ENCODE measurements at places on chromosomes 7 and 10.

GRCh38 chr7:34187798-34188307, 282.5 kb downstream of the BMPER start:
- DNase-seq = no peak

DNA sequence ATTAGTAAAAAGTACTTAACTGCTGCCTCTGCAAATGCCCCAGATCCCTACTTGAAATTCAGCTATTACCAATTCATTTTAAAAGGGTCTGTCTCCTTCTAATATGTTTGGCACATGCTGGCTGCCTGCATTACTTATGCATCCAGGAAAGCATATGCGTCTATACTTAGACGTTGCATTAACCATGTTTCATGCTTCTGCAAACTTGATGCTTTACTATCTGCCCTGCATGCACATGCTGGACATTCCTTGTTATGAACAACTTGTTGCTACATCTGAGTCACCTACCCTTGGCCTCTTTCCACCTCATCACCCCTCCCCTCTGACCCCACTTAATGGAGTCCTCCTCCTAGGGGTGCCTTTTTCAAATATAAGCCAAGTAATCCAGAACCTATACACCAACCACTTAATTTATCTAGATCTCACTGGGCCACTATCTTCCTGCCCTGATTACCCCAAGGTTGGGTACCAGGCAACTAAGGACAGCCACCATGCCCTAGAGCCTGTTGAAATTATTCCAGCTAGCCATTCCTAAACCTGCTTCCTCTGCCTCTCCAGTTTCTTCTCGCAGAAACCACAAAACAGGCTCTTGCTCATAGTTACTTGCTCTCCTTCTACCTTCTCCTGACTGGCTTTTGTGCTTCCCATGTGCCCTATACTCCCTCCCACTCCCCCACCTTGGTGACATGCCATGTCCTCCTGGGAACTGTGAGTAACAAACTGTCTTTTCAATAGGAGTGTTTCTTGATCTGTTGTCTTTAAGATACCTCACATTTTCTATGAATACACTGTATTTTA, 1187.9 kb downstream of the REEP3 start:
- no peak for DNase-seq

GRCh38 chr10:59854571-59854970, 51.8 kb downstream of the CCDC6 start:
- DNase-seq = no peak

DNA sequence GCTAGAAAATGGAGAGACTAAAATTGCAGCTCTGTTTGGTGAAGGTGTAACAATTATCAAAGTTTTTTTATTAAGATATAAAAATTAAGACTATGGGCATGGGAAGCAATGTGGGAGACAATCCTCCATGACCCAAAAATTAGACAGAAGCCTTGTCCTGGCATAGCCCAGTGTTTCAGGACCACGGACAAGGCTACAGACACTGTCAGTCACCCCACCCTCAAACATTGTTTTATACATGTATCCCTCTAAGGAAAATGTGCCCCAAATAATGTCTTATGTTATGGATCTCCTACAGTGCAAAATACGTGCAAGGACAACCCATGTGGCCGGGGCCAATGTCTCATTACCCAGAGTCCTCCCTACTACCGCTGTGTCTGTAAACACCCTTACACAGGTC, 24.0 kb downstream of the HABP2 start:
- DNase-seq = no peak

DNA sequence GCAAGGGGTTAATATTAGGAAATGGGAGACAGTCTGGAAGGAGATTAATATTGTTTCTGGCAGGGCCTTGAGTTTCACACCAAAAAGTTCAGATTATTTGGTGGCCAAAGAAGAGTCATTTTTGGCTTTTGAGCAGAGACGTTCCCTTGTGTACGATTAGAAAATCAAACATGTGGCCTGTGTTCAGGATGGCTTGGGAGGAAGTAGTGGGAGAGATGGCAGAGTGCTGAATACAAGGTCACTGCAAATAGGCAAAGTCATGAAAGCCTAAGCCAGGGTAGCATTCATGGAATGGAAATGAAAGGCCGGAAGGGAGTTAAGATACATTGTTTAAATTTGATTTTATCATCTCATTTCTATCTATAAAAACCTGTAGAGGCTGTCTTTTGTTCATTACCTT, 9.5 kb upstream of the GGCT start:
- DNase-seq = no peak

- peak; percentile 47 for DNase-seq
Measured at GRCh38 chr7:50208378-50208982, 96.0 kb upstream of the IKZF1 start.

GRCh38 chr10:101829561-101830315, 11.5 kb upstream of the OGA start:
- DNase-seq = no peak

GRCh38 chr10:4239186-4239585, 454.2 kb upstream of the KLF6 start:
- DNase-seq = no peak

DNA sequence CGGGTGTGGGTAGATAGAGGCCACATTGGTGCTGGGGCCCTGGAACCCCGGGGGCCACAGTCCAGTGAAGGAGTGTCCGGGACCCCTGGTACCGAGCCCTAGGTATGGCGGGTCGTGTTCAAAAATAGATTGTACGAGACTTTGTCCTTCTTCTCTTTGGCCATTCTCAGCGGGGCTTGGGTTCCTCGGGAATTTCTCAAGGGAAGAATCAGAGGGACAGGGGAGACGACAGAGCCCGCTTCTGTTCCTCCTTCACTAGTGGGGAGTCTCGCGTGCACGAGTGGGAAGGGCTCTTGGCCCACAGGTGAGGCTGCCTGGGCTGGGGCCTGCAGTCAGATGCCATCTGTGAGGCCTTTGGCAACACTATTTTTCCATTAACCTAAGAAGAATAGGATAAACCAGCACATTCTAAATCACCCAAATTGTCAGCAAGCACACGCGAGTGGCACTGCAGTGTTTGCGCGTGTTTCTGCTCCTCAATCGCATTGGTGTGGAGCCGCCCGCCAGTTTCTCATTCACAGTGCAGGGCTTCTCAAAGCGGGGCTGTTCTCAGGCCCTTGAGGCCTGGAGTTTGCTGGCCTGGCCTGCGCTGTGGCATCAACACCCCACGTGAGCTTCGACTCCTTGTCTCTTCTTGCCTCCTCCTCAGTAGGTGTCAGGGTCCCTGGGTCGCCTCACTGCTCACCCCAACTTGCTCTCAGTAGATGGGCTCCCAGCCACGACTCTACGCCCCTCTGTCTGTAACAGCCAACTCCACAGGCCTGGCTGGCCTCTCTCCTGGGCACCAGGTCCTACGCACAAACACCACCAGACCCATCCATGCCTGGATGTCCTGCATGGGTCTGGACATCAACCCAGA, 187.6 kb upstream of the SHH start:
- DNase-seq = no peak

DNA sequence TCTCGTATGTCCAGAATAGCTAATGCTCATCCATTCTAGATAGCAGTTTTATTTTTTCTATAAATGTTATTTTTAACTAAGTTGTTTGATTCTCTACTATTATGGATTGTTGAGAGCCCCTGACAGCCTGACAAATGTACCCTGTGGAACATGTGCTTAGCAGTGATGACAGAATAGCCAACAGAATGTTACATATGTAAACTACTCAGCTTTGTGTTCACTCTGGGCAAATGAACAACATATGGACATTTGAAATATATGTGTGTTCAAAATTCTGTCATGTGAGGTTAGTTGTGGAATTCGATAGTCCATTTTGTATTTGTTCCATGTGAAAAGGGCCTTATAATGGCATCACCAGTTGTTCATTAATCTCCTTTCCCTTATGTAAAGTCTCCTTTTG, 199.7 kb downstream of the EXOC4 start:
- no peak for DNase-seq

DNA sequence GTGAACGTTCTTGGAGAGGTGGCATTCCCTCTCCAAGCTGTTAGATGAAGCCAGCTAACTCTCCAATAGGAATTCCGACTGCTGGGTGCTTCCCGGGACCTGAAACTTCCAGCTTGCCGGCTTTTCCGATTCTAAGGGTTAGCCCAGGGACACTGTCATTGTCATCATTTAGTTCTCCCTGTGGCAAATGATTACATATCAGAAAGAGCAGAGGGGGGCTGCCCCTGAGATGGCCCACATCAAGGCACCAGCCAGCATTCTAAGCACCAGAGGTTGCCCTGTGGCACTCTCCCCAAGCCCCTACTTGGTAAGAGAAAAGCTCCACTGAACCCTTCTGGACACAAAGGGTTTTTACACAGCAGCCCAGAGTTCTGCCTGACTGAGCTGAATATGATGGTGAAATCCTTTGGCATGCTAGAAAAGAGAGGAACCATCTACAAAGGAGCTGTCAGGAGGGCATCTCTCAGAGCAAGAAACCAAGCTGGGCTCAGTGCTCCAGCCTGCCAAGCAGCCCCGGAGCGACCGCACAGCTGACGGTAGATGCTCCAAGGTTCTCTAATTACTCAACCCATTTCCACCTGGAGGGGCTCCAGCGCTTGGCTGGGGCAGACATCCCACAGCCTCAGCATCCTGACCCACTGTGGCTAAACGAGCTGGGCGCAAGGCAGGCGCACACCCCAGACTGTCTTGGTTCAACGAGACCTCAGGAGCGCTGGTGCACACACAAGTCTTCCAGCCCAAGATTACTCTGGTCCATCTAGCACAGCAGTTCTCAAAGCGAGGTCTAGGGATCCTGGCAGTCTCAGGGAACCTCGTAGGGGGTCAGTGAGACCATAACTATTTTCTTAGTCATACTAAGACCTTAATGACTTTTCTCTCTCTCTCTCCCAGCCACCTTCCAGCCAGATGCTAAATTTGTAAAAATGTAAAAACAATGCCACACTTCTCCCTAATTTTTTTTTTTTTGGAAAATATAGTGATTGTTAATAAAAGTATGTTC, 160.5 kb downstream of the GFRA1 start:
- no peak for DNase-seq

GRCh38 chr7:110168010-110168409, 922.9 kb upstream of the LRRN3 start:
- DNase-seq = no peak

Measured in inflammatory macrophage treated with lipopolysaccharide for 4 hours (primary cell).